Camera-type eye (tissue), 1 donor: ENCODE measurements at places on chromosomes 5 and 9. TPM values are rescaled to one million over a fixed set of nuclear protein-coding genes. Genes with fewer than 3 reads are reported as not detected.

Gene BAAT
- 0.22 TPM for total RNA-seq

Gene SLC6A7
- total RNA-seq = 0.11 TPM

Gene TIFAB
- 0.05 TPM for total RNA-seq

Gene RGS3
- total RNA-seq = 40.4 TPM

Gene TSLP
- total RNA-seq = not detected

Gene NAIF1
- total RNA-seq = 10.6 TPM

Gene SOX30
- total RNA-seq = 0.16 TPM

Gene PRRX2
- 7.9 TPM for total RNA-seq

Gene NIPAL4
- not detected for total RNA-seq

Gene NAIP
- total RNA-seq = 32.2 TPM

Gene WNK2
- 89.7 TPM for total RNA-seq

Gene RMI1
- 22.7 TPM for total RNA-seq

Gene SOWAHA
- total RNA-seq = 2.3 TPM

Gene SV2C
- 3.1 TPM for total RNA-seq

Gene TMEM174
- not detected for total RNA-seq

Gene ZNF354B
- 48.2 TPM for total RNA-seq
